ENCODE measurements at places on chromosomes 16 and 17. TPM values are rescaled to one million over a fixed set of nuclear protein-coding genes. Genes with fewer than 3 reads are reported as not detected.

DNA sequence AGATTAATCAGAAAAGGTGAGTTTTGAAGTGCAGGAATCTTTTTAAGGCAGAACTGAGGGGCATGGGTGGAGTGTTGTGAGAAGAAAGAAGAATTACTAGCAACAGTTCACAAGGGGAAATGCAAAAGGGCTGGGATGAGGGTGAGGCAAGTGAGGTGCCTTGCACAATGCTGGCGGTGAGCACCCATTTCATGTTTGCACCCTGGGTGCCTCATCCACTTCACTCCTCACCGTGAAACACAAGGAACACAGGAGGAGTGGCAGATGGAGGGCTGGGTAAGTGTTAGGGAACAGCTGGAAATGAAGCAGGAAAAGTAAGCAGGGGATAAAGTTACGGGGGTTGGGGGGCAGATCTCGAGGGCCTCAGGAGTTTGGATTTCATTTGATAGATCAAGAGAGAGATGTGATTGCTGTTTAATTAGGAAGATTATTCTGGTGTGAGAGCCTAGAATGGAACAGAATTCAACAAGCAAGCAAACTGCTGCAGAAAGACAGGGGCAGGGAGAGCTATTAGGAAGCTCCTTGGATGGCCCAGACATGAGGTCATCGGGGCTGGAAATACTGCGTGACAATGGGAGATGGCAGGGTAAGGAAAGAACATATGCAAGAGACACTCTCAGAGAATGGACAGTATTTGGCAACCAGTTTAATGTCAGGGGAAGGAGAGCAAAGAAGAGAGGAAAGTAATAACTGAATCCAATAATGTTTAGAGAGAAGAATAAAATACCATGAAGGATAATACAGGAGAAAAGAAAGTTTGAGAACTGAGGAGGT, 8.3 kb upstream of the HEATR6 start:
- DNase-seq: no peak

DNA sequence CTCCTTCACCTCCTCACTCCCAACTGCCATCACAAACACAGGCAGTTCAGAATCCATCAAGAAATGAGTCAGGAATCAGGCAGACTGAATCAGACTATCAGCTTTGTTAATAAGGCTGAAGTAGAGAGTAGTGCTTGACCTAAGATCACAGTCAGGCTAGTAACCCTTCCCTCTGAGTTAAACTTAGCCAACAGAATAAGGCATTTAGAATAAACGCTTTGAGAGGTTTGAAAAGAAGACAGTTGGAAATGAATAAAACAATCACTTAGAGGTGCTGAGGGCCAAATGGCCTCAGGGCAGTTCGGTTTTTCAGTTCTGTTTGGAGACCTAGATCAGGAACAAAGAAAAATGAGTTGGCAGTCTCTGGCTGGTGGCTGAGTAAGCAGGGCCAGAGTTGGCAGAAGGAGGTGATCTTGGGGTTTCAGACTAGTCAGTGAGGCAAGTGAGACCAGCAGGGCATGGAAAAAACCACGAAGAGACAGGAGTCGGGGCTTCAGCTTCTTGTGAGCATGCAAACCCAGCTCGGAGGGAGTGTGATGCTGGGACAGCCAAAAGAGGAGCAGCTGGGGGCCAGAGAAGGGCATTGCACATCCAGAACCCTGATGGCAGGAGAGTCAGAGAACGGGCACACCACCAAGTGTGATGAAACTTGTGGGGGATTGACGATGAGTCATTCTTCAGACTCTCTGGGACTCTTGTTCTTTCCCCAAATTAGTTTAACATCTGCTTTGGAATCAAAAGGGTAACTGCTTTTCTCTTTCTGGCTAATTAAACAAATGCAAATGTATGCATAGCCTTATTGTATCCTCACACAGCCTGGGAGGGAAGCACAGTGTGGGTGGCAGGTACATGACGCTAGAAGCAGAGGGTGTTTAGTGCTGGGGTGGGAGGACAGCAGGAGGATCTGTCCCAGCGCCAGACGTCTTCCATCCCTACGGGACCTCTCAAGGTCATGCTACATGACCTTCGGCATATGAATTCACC, 54.8 kb downstream of the SPECC1 start:
- no peak for DNase-seq

DNA sequence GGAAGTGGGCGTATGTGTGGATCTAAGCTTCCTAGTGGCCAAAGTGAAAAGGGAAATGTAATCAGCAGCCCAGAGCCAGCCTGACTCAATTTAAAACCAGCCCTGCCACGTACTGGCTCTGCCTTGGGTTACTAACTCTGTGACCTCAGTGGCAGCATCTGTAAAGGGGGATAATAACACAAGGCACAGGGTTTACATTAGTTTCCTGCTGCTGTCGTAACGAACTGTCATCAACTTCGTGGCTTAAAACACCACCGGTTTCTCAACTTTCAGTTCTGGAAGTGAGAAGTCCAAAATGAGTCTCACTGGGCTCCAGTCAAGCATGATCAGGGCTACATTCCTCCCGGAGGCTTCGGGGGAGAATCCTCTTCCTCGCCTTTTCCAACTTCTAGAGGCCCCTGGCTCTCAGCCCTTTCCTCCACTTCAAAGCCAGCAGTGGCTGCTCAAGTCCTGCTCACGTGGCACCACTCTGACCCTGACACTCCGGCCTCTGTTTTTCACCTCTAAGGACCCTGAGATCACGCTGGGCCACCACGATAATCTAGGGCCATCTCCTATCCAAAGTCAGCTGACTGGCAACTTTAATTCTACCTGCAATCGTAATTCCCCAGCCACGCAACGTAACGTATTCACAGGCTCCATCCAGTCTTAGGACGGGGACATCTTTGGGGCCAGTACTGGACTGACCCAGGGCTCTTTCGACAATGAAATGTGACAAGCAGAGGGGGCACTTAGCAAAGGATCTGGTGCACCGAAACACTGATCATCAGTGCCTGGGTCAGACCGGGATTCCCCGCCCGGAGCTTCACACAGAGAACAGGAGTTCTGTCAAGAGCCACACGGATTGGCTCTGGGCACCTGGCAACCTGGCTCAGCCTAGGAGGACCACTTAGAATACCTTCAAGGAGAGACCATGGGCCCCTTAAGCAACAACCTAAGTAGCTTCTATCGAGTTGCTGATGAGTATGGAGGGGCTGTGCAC, 14.5 kb downstream of the TMC6 start:
- no peak for DNase-seq

GRCh38 chr16:29304251-29304650, 102.3 kb downstream of the NPIPB11 start:
- DNase-seq: no peak

The CDH3 gene
- total RNA-seq: 4.2 TPM

The FNDC8 gene
- total RNA-seq: not detected

The NUDT16L1 gene
- 36.8 TPM for total RNA-seq

The ARMC5 gene
- 12.3 TPM for total RNA-seq

The HCRT gene
- 0.47 TPM for total RNA-seq

The TUBG2 gene
- total RNA-seq: 20.7 TPM
